NCI-H345 (cell line): ENCODE measurements at places on chromosomes 4 and X.
A peak's percentile ranks its signal among the peaks of the same experiment; 100 is the strongest.

DNA sequence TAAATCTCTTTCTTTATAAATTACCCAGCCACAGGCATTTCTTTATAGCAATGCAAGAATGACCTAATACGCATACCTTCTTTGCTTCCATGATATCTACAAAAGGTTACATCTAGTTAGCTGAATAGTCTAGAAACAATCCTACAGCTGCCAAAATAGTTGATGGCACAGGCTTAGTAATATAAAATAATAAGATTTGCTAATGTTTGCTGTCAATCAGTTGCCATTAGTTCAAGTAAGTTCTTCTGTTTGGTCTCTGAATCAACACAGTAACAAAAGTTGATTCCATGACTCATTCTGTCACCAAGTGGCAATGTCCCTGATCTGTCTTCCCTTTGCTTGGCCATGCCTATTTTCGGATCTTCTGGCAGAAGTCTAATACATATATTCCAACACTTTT, 470.2 kb downstream of the SPRY1 start:
- DNase-seq: no peak

- no peak for DNase-seq
Measured at GRCh38 chrX:122866532-122866931, 317.5 kb upstream of the GRIA3 start.

GRCh38 chrX:43405191-43405590, 250.9 kb upstream of the MAOA start:
- no peak for DNase-seq

DNA sequence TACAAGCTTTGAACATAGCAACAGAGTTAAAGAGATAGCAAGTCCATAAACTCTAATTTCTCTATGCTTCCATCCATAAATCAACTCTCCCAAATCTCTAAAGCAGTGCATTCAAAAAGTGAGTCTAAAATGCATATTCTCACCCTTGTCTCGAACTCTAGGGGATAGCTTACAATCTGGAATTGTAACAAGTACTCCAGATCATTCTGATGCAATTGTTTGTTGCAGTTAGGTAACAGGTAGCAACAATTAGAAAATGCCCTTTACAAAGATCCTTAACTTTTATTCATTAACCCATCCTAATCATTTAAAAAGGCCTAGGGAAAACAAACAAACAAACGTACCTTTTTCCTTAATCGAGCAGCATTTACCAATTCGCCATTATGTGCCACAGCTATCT, 18.9 kb upstream of the AASDH start:
- no peak for DNase-seq

- DNase-seq: no peak
Measured at GRCh38 chrX:20913760-20914159, 460.5 kb upstream of the CNKSR2 start.

GRCh38 chr4:14767142-14767541, 235.1 kb upstream of the CPEB2 start:
- no peak for DNase-seq

- DNase-seq: no peak
Measured at GRCh38 chrX:124540474-124540873, 194.1 kb downstream of the SH2D1A start.

DNA sequence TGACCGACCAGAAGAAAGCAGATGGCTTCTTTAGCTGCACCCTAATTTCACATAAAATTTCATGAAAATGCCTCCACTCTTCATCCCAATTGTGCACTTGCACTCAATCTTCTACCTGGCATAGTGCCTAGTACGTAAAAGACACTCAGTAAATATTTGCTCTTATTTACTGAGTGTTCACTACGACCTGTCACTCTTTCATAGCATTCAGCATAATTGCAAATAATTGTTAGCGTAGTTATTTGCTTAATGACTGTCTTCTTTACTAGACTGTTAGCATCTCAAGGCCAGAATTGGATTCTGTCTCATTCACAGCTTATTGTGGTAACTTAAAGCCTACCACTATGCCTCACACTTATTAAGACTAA, 130.2 kb downstream of the ENOX2 start:
- peak; percentile 61 for DNase-seq

DNA sequence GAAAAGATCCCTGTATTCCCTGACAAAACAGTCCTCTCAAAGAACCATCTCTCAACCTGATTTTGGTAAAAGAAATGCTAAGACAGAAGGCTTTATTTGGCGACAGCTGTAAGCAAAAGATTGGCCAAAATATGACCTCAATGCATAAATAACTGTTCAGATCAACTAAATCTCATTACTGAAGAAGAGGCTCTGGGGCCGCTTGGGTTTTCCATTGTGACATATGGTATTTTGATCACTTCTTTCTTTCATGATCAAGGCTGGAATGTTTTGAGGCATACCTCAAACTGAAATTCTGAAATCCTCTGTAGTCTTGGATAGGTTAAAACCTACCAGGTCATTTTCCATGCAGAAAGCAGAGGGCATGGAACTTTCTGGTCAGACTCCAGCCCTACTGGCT, 106.3 kb downstream of the C4orf51 start:
- no peak for DNase-seq

DNA sequence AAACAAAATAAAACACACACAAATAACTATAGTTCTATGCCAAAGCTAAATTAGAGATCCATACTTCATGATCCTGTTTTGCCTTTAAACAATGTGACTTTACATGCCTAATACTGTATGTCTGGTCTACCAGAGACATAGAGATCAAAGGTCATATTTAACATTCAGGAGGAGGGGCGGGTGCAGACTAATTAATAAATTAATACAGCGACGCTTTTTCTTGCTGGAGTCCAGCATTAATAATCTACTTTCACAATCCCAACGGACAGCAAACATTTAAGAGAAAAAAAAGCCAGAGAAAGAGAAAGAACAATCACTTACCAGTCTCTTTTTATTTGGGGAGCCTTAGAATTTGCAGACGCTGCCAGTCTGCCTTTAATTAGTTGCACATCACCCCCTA, 509 bp downstream of the CXXC4 start:
- DNase-seq: no peak

- no peak for DNase-seq
Measured at GRCh38 chr4:10074076-10074766, 42.4 kb downstream of the WDR1 start.

DNA sequence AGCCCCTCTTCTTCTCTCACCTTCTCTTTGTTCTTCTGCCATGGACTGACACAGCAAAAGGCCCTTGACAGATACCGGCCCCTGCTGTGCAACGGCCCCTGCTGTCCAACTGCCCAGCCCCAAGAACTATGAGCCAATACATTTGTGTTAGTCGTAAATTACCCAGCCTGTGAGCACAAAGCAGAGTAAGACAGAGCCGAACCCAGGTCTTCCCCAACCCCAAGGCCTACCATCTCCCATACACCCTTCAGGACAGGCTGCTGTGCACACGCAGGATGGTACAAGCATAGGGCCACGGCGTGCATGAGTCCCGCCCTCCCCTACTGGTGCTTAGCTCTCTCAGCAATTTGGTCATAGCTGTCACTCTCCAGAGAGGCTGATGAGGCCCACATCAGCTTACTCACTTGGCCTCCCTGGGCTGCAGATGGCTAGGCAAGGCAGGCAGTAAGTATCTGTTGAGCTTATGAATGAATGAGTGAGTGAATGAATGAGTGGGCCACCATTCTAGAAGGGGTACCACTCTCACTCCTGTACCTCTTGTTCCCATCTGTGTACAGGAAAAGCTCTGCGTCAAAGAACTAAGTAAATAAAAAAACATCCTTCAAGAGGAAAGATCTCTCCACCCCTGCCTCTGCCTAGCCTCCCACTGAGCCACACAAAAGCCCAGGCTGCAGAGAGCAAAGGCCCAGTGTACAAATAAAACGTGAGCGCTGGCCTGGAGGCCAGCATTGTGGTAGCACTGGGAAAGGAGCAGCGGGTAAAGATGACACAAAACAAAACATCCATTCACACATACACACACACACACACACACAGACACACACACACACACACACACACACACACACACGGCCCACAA, 13.9 kb downstream of the WDR1 start:
- DNase-seq: peak; percentile 52

- no peak for DNase-seq
Measured at GRCh38 chr4:110963662-110964280, 340.9 kb upstream of the PITX2 start.

DNA sequence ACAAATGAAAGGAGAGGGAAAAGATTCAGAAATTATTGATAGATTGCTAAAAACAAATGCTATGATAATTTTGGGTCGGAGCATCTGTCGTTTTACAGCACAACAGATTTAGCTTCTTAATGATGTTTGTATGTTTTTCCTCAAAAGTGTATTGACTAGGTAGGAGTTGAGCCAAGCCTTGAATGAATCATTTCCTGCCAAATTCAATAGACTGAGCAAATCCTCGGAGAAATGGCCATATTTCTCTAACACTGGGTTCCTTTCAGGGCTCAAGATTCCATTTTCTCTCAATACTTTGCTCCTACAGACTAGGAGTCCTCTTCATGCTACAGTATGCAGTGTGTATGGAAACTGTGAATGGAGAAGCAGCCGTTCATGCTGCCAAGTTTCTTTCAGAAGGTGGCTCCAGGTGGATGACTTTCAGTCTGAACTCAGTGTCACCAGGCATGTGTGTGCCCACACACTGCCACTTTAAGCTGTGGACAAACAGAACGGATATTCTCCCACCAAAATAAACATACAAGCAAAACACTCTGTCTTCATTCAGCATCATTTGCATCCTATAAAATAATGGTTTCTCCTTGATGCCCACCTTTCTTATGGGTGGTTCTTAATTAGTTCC, 146.0 kb downstream of the TBL1X start:
- DNase-seq: no peak

DNA sequence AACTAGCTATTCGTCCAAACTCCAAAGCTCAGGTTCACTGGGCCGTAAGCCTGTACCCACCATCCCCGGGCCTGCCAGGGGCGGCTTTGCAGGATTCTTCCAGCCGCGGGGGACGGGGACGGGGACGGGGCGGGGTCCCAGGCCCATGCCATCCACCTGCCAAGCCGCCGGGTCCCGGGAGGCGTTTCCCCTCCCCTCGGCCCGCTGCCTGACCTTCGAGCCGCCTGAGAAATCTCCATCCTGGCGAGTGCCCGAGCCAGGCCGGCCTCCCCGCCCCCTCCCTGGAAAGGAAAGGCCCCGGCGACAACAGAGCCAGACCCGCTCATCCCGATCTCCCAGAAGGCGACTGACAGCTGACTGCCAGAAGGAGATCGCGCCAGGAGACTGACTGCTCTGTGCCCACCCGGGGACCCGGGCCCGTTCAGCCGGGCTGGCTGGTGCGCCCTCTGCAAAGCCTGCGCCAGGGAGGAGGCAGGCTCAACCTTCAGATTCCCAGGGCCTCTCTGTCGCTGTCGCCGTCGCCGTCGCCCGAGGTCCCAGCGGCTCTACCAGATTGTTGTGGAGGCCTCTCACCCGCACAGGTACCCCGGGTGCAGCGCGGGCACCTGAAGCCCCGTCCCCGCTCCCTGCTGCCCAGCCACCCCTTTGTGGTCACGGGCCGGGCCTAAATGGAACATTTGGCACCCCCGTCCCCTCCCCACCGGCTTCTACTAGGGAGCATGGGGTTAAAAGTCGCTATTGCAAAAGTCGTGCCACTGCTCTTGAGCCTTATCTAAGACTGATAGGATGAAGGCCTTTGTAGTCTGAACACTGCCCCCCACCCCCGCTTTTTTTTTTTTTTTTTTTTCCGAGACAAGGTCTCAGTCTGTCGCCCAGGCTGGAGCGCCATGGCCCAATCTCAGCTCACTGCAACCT, at the start of gene RGN:
RGN (plus strand) TSS at position 315 of the 915 bp plus-strand sequence. CDS start 2,702 bp downstream, outside the sequence.
- no peak for DNase-seq

- no peak for DNase-seq
Measured at GRCh38 chr4:1754336-1754735, 33.0 kb downstream of the TACC3 start.

- DNase-seq: no peak
Measured at GRCh38 chrX:10654960-10655359, 34.6 kb upstream of the MID1 start.

- DNase-seq: peak; percentile 72
Measured at GRCh38 chr4:7193030-7193958, 956 bp downstream of the SORCS2 start.

GRCh38 chrX:143058120-143058519, 32.4 kb downstream of the SPANXN4 start:
- DNase-seq: peak; percentile 93

GRCh38 chr4:25085671-25086070, 54.9 kb upstream of the LGI2 start:
- no peak for DNase-seq

GRCh38 chr4:128390475-128390996, 102.9 kb upstream of the PGRMC2 start:
- DNase-seq: no peak

- DNase-seq: no peak
Measured at GRCh38 chr4:41741354-41741753, 7.2 kb downstream of the PHOX2B start.

- no peak for DNase-seq
Measured at GRCh38 chrX:42804524-42804923, 26.6 kb upstream of the PPP1R2C start.

DNA sequence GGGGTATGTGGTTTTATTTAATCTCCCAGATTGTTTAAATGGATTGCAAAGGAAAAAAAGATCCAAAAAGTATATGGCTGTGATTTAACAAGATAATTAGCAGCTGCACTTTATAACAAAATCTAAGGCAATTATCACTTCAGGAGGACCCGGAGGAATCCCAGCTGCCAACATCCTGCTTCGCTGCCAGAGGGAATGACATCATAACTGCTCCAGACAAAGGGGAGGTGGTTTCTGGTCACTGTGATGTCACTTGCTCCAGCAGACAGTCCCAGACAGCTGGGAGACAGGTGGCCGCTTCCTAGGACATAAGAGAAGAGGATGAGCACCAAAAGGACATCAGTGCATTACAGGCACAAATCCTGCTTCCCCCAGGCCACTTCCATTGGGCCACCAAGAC, 371.0 kb downstream of the BCOR start:
- DNase-seq: no peak

DNA sequence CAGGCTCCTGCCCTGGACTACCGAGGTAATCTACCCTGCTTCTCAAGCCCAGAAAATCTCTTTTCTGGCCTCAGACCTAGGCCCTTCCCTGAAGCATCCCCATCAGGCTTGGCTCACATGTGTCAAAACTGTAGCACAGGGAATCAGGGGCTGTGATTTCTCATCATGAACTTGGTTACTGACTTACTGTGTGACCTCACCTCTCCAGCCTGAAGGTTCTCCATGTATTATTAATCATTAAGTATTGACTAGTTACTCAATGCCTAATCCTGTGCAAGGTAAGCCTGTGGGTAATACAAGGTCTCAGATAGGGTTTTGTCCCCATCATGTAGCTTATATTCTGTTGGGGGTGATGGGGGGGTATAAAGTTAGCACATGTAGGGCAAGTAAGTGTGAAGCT, 6.8 kb downstream of the SRPX2 start:
- DNase-seq: no peak

DNA sequence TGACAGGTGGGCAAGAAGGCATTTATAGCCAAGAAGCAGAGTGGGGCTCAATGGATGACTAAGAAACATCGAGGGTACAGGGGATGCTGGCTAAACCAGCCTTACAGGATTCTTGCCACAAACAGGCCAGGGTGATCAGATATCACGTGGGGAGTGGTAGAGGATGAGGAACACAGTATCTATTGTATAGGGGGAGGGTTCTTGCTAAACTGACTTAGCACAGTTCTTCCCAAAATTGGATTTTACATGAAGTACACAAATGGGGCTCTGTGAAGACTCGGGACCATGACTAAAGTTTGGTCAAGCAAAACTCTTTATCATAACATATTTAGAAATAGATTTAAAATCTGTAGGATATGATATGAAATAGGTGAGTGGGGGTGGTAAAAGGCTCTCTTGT, 144.0 kb upstream of the ATOH1 start:
- no peak for DNase-seq
